ENCODE measurements at places on chromosomes 5 and 9.

- DNase-seq = no peak
Observed at GRCh38 chr5:131386124-131386523, 122.3 kb downstream of the CDC42SE2 start.

DNA sequence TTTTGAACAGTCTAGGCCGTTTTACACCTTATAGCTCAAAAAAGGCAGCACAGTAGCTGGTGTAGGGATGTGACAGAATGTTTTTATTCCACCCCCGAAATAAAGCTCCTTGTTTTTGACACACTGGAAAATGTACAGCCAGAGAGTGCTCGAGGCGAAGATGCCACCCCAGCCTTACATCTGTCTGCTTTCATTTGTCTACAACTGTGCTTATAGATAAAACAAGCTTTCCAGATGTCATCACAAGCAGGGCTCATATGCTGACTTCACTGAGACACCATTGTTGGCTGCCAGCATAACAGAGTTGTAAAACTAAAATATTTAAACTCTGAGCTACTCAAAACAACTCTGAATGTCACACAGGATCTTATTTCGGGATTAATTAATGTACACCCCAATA, 386.3 kb downstream of the BNC2 start:
- no peak for DNase-seq

GRCh38 chr5:76571559-76571958, 51.6 kb downstream of the F2RL2 start:
- DNase-seq = no peak

GRCh38 chr5:132998556-132998955, 27.8 kb downstream of the ZCCHC10 start:
- DNase-seq = no peak
